ENCODE measurements at places on chromosomes 5 and 9.

GRCh38 chr9:28363151-28363562 lies 789.9 kb upstream of the C9orf72 start:
- no peak for DNase-seq

- DNase-seq, result no peak
Observed at GRCh38 chr5:141704782-141705297, 22.8 kb upstream of the ARAP3 start.

DNA sequence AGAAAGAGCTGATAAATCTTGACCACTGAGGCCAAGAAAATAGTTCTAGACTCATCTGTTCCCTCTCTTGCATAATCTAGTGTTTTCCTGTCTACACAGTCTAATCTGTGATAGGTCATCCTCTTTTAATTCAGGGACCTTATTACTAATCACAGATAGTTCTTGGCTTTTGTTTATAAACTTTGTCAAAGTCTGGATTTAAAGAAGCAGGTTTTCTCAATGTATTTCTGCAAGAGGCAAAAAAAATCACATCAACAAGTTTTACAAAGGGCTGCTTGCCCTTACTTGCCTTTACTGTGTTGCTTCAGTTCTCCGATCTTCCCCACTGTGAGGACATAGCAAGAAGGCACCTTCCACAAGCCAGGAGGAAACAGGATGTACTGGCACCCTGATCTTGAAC lies 43.9 kb upstream of the MTAP start:
- no peak for DNase-seq

- no peak for DNase-seq
Observed at GRCh38 chr5:37900692-37901091, 60.9 kb upstream of the GDNF start.

- DNase-seq, result no peak
Observed at GRCh38 chr9:8649807-8650206, 850.2 kb upstream of the DMAC1 start.

- DNase-seq, result no peak
Observed at GRCh38 chr5:15902066-15902465, 277.5 kb downstream of the MARCHF11 start.

- DNase-seq, result no peak
Observed at GRCh38 chr5:164302533-164303235, 797.3 kb downstream of the MAT2B start.

- DNase-seq, result peak; percentile 39
Observed at GRCh38 chr9:4137234-4137633, 162.6 kb downstream of the GLIS3 start.

DNA sequence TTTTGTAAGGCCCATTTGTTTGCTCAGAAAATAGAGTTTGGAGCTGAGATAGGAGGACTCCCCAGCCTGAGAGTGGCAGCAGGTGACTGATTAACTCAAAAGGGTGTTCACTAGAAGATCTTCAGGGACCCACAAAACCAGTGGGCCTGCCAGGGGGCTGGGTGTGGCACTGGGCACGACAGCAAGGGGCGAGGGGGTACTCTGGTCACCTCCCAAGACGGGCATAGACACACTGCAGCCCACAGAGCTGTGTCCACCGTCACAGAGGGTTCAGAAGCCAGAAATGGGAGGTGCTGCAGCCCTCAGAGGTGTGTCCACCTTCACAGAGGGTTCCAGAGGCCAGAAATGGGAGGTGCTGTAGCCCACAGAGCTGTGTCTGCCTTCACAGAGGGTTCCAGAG lies 75.6 kb upstream of the CACNA1B start:
- DNase-seq, result no peak

DNA sequence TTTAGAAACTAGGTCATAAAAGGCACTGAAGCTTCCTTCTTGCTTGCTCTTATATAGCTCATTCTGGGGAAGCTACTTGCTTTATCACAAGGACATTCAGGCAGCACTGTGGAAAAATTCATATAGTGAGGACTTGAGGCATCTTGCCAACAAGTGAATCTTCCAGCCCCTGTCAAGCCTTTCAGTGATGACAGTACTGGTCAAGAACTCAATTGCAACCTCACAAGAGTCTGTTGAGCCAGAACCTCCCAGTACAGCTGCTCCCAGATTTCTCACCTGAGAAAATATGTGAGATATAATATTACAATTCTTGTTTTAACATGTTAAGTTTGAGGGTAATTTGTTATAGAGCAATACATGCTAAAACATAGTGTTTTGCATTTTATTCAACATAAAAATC lies 2011.0 kb upstream of the NUDT12 start:
- no peak for DNase-seq

DNA sequence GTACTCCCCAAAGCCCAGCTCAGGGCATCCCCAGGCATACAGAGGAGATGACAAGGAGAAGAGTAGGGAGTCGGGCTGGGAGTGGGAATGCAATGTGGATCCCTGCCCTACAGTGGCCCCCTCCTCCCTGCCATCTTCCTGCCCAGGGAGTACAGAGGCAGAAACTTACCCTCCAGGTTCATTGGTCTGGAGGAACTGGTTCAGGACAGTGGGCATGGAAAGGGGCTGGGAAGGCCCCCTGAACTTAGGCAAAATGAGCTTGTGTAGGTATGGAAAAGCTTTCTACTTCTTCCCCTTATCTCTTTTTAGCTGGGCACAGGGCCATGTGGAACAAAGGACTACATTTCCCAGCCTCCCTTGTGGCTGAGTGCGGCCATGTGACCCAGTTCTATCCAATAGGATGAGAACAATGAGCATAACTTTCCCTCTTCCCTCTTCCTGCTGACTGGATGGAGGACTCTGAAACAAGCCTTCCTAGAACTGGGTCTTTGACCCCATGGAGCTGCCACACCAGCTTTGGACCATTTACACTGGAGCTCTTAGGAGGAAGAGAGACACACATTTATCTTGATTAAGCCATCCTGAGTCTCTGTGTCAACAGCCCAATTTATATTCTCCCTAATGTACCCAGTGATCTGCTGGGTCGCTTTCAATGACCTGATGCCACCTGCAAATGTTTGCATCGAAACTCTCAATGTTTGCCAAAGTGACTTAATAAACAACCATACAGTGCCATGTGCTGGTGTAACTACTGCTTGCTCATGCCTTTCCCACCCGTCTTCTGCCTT lies 25.0 kb upstream of the HMCN2 start:
- DNase-seq, result no peak

GRCh38 chr5:16660982-16661381 lies 44.2 kb upstream of the RETREG1 start:
- DNase-seq, result no peak

- no peak for DNase-seq
Observed at GRCh38 chr5:149788964-149789363, 58.9 kb downstream of the PPARGC1B start.

DNA sequence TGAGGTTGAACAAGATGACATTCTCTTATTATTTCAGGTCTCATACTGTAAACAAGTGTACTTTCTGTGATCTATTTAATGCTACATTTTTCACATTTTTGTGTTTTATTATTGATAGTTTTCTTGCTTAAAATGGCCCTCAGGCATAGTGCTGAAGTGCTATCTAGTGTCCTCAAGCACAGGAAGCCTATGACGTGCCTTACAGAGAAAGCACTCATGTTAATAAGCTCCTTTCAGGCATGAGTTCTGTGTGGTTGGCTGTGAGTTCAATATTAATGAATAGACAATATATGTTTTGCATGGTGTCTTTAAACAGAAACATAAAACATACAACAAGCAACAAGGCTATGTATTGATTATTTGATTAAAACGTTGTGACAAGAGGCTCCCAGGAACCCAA lies 450.1 kb downstream of the PLK2 start:
- no peak for DNase-seq

DNA sequence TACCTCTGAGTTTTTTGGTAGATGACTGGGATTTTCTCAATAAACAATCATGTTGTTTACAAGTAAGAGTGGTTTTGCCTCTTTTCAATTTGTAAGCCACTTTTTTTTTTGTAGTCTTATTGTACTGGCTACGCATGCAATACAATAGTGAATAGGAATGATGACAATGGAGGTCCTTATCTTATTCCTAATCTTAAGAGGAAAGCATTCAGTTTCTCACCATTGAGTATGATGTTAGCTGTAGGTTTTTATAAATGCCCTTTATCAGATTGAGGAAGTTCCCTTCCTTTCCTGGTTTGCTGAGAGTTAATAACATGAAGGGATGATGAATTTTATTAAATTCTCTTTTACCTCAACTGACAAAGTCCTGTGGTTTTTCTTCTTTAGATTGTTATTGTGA lies 155.2 kb downstream of the ADAMTSL1 start:
- DNase-seq, result no peak

DNA sequence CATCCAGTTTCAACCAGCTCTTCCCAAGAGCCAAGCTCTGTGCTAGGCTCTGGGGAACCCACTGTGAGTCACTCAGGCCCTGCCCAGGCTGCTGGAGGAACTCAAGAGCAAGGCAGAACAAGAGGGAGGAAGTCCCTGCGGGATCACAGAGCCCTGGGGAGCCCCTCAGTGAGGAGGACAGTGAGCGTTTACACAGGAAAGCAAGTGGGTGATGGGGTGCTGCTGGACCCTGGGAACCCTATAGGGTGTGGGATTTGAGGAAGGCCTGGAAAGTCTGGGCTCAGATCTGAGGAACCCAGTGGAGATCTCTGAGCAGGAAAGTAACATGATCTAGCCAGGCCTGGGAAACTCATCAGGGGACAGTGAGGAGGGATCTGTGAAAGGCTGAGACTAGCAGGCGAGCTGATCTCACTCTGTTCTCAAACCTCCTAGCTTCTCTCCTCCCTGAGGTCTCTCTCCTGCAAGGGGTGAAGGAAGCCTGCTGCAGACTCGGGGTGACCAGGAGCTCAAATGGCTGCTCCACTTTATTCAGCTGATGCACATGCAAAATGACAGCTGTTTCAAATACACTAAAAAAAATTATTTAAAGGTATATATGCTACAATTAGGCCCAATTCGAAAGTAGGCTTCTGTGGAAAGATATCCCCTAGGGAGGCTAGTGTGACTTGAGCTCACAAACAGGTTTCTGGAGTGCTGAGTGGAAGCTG lies 70.0 kb downstream of the SHB start:
- peak; percentile 87 for DNase-seq

- no peak for DNase-seq
Observed at GRCh38 chr5:73661753-73662152, 35.8 kb downstream of the ARHGEF28 start.

GRCh38 chr9:80605129-80605528 lies 1033.4 kb downstream of the TLE4 start:
- DNase-seq, result peak; percentile 13

- no peak for DNase-seq
Observed at GRCh38 chr9:101220341-101220740, 164.5 kb downstream of the BAAT start.

- DNase-seq, result no peak
Observed at GRCh38 chr9:126295516-126295915, 31.1 kb upstream of the MVB12B start.

DNA sequence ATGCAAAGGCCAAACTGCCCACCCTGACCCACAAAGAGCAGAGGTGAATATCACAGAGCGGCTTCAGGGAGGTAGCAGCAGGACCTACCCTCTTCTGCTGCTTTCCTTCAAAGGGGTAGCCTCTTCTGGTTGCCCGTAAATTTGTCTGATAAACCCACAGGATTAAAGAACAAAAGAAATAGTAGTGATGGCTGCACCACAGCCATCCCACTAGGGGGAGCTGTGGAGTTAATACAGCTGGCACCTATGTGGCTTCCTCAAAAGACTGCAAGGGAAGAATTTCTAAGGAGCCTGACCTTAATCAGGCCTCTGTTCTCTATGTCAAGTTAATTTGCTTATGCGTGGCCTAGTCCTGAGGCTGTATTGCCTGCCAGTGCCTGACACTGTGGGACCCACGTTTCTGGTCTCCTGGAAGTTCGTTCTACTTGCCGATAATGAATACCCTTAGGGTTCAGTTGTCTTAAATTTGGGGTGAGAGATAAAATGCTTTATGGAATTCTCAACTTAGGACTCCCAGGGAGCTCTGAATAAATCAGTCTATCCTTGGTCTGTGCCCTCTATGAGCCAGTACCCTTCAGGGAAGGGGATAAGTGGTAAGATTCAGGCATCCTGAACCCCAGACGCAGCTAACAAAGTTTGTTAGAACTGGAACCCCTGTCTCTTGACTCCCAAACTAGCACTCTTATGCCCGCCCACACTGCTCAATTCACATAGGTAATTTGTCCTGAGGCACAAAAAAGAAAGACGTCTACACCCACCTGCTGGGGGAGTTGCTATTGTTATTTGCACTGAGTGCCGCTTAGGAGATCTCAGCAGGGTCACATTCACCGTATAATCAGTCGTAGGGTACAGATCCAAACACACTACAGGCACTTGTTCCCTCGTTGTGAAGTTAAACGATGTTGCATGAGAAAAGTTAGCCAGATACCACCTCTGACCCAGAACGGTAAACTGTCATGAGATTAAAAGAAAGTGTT lies 77.1 kb downstream of the SUSD1 start:
- peak; percentile 43 for DNase-seq

- no peak for DNase-seq
Observed at GRCh38 chr5:2751592-2752021, at the start of gene IRX2. Gene IRX2, minus strand, starts transcription at chr5:2751677. Its CDS starts 264 bp downstream, at chr5:2751413.

GRCh38 chr5:72183101-72183520 lies 75.8 kb downstream of the MAP1B start:
- DNase-seq, result no peak

- DNase-seq, result peak; percentile 82
Observed at GRCh38 chr9:113602126-113603047, 138.9 kb downstream of the RGS3 start.

DNA sequence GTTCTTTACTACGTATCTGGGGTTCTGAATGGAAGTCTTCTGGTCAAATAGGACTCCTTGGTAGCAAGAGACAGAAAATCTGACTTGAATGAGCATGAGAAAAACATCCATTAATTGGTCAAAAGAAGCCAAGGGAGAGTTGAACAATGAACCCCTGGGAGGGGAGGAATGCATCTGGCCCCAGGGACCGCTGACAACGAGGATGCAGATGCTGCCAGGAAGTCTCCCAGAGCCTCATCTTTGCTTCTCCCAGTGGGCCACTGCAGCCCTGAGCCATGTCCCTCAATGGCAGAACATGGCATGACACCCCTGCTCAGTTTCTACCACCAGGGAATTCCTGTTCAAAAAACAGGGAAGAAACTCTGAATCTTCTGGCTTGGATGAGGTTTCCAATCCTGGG lies 50.5 kb upstream of the ICE1 start:
- no peak for DNase-seq

- DNase-seq, result no peak
Observed at GRCh38 chr5:77131361-77131760, 44.3 kb upstream of the ZBED3 start.

DNA sequence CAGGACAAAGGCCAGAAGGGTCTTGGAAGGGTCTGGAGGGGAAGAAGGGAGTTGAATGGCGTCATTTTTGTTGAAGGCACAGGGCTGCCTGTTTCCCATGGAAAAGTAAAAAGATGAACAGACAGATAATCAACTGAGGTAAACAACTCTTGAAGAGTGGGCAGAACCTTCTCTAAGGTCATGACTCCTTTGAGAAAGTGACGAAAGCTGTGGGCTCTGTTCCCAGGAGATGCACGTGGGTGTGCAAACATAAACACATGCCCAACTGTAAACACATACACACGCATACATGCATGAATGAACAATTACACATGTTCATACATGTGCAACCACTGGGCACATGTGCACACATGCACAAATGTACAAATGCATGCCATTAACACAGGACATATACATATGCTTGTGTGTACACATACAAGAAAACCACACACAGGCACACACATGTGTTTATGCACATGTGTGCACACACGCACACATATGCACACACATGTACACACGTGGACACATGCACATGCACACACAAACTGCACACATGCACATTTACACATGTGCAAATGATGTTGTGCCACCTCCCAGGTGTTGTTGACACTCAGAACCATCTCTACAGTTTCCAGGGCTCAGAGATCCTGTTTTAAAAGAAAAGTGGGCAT lies 143.3 kb downstream of the GADD45G start:
- no peak for DNase-seq
